ENCODE measurements at places on chromosomes 7 and 10.

GRCh38 chr10:48634198-48634983, 29.5 kb upstream of the ARHGAP22 start:
- peak; percentile 95 for DNase-seq

- DNase-seq: peak; percentile 26
Measured at GRCh38 chr7:40827222-40828085, 692.6 kb downstream of the SUGCT start.

DNA sequence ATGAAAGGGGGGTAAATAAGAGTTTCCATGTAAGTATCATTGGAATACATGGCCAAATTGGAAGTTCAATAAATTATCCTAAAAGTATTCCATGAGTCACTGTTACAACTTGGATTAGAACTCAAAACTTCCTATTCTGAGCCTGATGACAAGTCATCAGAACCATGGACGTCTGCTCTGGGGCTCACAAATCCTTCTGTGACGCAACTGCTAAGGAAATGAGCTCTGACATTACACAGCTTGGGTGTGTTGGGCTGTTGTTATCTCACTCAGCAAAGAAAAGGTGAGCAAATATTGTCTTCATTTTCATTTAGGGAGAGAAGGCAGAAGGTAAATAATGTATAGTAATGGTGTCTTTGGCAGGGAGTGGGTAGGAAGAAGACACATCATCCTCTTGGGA, 214.8 kb upstream of the ADO start:
- DNase-seq: peak; percentile 24

- DNase-seq: peak; percentile 99
Measured at GRCh38 chr10:29784175-29784773, 149.5 kb upstream of the SVIL start.

DNA sequence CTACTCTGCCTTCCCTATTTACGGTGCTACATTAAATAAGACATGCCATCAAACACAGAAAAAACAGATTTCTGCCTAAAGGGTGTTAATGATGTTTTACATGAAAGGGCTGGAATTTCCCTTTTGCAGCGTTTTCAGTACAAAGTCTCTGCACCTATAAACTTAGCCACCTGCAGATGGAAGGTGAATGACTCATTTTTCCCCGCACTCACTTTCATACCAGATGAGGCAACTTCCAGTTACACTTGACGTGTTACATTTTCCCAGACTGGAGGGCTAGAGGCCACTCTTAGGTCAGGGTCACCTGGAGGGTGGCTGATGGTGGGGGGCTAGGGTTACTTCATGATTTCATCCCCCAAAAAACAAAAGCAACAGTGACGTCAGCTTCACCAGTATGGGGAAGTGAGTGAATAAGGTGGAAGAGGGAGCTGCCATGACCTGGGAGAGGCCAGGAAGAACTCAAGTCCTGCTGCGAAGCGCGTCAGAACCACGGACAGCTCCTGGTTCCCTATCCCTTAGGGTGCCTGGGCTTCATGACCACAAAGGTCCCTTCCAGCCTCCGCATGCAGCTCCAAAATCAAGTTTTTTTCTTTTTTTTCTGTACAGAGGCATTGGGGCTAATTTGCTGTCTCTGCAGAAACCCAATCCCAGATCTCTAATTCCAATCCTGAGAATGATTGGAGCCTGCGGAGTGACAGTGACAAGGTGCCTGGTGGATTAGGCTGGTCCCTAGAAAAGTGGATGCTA, 94.0 kb downstream of the ADARB2 start:
- peak; percentile 11 for DNase-seq

DNA sequence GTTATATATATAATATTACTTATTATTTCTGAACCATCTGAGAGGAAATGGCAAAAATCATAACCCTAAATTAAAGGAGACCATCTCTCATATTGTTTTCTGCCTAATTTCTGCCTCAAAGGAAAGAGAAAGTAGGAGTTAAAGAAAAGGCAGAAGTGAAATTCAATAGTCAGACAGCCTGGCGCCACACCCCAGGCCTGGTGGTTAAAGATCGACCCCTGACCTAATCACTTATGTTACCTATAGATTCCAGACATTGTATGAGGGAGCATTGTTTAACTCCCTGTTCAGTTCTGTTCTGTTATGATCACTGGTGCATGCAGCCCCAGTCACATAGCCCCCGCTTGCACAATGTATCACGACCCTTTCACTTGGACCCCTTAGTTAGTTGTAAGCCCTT, 24.9 kb upstream of the CHST3 start:
- DNase-seq: no peak

DNA sequence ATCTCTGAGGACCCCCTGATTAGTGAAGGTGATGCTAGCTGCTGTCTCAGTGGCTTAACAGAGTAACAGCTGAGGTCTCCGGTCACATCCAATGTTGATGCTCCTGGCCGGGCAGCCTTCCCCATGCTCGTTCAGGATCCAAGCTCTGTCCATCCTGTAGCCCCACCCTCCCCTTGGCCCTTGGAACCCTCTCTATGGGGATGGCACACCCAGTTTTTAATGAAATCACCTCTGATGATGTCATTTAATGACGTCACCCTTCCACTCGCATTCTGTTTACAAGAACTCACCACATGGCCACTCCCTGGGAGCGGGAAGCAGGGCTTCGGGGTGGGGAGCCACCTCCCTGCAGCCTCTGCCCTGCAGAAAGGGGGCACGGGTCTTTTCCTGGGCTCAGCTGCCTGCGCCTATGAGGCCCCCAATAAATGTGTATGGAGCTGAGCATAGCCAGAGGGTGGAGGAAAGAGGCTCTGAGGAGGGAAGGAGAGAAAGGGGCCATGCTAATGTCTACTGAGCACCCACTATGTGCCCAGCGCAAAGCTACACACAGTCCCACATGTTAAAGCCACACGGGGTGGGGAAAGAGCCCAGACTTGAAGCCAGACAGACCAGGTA, 95.5 kb downstream of the OAT start:
- DNase-seq: no peak

DNA sequence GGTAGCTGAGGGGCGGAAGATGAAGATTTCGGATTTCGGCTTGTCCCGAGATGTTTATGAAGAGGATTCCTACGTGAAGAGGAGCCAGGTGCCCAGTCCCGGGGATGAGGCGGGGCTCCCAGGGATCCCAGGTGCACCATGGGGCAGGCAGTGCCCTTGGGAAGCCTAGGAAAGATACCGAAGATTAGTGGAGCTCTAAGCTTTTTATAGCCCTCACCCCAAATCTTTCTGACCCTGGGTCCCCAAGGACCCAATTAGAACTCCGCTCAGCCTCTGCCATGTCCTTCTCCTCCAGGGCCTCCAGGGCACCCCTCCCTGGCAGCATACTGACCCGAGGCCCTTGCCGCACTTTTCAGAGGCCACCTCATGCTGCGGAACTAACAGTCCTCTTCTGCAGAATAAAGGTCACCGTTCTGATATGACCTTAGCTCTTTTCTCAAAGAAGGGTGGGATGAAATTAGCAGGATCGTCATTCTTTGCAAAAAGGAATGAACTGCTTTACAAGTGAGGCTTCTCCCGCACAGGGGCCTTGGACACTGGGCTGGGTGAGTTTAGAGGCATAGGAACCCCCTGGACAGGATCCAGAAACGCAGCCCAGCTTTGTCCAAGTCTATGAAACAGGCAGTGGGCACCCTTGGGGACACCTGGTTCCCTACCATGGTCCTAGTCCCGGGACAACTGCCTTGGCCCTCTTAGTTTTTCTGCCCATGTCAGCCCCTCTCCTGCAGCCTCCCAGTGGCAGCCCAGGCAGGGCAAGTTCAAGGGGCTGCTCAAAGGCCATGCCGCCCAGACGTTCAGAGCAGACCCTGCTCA, 17.9 kb upstream of the CSGALNACT2 start:
- DNase-seq: no peak

DNA sequence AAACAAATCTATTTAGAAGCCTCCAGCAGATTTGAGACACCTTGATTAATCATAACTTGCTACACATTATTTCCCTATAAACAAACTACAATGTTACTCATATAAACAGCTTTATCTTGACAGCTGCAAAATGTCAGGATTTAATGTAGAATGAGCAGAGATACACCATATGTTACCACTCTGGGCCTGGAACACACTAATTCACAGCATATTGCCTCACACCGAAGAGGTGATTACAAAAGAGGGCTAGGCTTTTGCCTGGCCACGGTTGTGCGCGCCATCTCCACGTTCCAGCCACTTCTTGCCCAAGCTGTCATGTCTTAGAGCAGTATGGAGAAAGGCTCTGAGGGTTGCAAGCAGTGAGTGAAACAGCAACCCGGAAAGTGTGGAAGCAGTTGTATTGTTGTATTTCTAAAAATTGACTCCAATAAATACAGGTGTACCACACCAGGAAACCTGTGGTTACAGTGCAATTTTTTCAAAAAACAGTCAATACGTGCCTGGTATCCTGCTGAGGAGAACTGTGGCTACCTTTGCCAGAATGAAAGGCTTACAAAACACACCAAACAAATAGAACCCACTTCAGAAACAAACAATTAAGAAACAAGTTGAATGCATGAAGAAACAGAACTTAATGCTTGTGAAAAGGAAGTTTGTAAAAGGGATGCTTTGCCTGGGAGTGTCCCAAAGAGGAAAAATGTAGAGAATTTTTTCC, 498.1 kb downstream of the PLXNA4 start:
- no peak for DNase-seq

GRCh38 chr7:142960955-142961512, 1.1 kb downstream of the KEL start:
- no peak for DNase-seq

- no peak for DNase-seq
Measured at GRCh38 chr7:105073143-105073542, 59.1 kb downstream of the KMT2E start.

DNA sequence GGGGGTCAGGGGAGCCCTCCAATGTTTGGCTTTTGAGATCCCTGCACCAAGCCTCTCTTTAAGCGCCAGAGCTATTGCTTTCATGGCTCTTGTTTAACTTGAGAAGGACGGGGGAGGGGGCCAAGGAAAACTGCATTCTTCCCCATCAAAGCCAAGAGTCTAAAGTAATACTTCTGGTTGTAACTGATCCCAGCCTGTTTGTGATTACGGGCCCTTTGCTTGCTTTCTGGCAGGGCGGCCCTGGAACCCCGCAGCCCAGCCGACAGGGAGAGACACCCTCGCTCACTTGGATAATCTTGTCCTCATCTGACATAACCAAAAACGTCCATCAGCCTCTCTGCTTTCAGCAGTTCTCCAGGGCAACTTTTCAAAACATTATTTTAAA, 154.7 kb downstream of the NEURL1 start:
- DNase-seq: no peak

DNA sequence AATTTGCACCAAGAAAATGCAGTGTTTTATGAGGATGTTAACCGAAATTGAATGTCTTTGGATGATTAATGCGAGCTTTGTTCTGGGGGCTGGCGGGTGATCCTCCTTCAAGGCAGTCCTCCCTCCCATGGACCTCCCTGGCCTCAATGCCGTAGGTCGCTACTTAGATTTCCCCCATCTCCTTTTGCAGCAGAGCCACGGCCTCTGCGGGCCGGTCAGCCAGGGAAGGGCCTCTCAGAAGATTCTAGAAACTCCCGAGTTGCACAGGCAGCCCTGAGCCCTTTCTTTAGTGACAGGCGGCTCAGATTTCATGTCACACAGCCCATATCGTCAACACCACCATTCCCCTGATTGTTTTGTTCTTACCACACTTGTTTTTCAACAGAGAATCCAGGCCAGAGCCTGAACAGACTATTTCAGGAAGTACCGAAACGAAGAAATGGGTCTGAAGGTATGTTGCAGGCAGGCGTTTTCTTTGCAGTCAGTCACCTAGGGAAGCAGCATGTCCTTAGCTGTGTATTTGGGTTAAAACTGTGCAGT, 88.2 kb upstream of the SH2B2 start:
- no peak for DNase-seq

DNA sequence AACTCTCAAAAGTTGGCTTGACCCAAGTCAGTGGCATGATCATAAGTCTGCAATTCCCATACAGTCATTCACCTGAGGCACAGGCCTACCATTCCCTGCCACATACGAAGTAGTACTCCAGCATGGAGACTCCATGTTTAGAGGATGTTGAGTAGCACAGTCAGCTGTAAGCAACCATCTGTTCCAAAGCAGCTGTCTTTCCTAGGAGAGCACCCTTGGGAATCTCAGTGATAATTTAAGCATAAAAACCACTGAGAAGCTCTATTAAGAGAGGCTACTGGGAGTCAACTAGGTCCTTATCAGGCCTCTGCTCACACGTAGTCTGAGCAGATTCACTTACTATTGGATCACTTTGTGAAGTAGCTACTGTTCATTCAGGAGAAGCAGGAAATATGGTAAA, 61.6 kb upstream of the UNC5B start:
- DNase-seq: no peak

All from HT1080 (cell line).